Prostate gland (tissue), 2 donors: ENCODE measurements at places on chromosomes 11 and 22. TPM values are rescaled to one million over a fixed set of nuclear protein-coding genes. Genes with fewer than 3 reads are reported as not detected.
A peak's percentile ranks its signal among the peaks of the same experiment; 100 is the strongest.

GRCh38 chr11:1706634-1707400 lies 9.8 kb downstream of the KRTAP5-6 start:
- H3K27ac ChIP-seq = no peak overlapping the region
- no peak for DNase-seq
- H3K27me3 ChIP-seq = no peaks in the 10 kb centered on the region
- no peak overlapping the region for H3K4me3 ChIP-seq
- no peaks in the 10 kb centered on the region for H3K4me1 ChIP-seq
- no peaks in the 10 kb centered on the region for H3K36me3 ChIP-seq

DNA sequence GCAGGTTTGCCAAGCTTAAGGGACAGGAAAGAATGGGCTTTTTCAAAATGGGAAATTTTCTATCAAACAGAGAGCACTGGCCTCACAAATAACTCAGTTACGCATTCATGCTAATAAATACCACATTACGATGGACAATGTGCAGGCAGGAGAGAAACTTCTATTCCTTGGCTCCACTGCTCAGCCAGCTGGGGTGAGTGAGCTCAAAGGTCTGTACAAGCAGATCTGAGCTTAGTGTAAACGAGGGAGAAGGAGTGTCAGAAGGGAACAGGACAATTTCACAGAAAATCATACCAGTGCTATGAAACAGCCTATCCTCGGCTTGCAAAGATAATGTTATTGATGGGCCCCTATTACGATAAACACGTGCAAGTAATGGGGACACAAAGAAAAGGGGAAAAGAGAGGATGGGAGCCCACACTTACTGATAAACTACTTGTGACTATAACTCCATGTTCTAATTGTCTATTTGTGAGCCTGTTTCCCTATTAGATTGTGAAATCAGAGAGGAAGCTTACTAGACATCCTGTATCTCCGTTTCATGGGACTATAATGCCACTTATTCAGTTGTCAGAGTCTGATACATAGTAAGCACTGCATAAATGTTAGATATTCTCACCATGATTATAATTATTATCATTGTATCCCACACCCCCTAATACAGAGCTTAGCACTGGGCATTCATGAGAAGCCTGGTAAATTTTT lies 46.3 kb downstream of the AMOTL1 start:
- H3K36me3 ChIP-seq = no peaks in the 10 kb centered on the region
- no peaks in the 10 kb centered on the region for H3K27me3 ChIP-seq
- H3K4me1 ChIP-seq = peaks cover 2% of the 10 kb centered on the region
- no peak overlapping the region for H3K4me3 ChIP-seq
- no peak for DNase-seq
- peak overlapping the region; percentile 32 for H3K27ac ChIP-seq

DNA sequence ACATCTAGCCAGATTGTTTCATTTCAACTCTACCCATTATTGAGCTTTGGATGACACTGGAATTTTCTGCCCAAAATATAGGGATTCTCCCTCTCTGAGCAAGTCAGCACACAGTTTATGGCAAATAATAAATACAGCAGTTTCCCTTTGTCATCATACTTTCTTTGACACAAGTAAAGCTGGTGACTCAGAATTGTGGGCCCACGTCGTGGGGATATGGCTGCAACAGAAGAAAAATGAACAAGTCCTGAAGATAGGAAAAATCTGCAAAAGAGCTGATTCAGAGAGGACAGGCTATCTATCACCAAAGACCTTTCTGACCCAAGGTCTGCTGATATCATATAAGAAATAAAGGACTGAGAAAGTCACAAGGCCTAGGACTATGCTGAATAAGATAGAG lies 236.3 kb upstream of the ZC3H12C start:
- H3K27ac ChIP-seq = no peak overlapping the region
- no peak for DNase-seq
- no peak overlapping the region for H3K4me3 ChIP-seq
- no peaks in the 10 kb centered on the region for H3K36me3 ChIP-seq

DNA sequence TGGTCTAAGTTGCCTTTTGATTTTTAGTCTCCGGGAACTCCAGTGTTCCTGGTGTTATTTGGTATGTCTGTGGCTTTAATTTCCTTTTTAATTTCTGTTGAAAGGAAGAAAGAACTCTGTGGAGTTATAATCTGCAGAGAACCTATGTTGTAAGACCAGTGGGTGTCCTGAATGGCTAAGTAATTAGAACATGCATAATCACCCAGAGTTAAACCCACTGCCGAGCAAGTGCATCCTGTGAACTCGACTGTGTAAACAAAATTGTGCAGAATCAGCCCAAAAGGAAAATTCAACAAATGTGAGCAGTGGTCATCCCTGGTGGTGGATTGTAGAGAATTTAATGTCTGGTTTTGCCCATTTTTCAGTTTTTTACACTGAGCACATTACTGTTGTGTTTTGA lies 162.5 kb downstream of the COMMD9 start:
- no peak for DNase-seq
- H3K4me3 ChIP-seq = no peak overlapping the region
- H3K4me1 ChIP-seq = no peaks in the 10 kb centered on the region
- H3K36me3 ChIP-seq = no peaks in the 10 kb centered on the region
- H3K27ac ChIP-seq = no peak overlapping the region

GRCh38 chr11:36693139-36693843 lies 95.3 kb upstream of the RAG2 start:
- no peaks in the 10 kb centered on the region for H3K4me1 ChIP-seq
- DNase-seq = no peak
- H3K27me3 ChIP-seq = no peaks in the 10 kb centered on the region
- no peak overlapping the region for H3K27ac ChIP-seq

- H3K36me3 ChIP-seq = no peaks in the 10 kb centered on the region
- H3K4me3 ChIP-seq = no peak overlapping the region
- no peak for DNase-seq
- peaks cover 8% of the 10 kb centered on the region for H3K4me1 ChIP-seq
Observed at GRCh38 chr22:42353883-42354727, 78.1 kb downstream of the NFAM1 start.

PATE4 gene
- 3.1 TPM for total RNA-seq

HIC2 gene
- 16.8 TPM for total RNA-seq
